ENCODE measurements at places on chromosomes 5 and 9. TPM values are rescaled to one million over a fixed set of nuclear protein-coding genes. Genes with fewer than 3 reads are reported as not detected.

Gene LCN15
- 0.85 TPM for total RNA-seq

Gene PPIP5K2
- 38.9 TPM for total RNA-seq

Gene ENG
- 263 TPM for total RNA-seq

Gene RELL2
- 0.47 TPM for total RNA-seq

Gene IL13
- not detected for total RNA-seq

Gene EIF4E1B
- total RNA-seq: not detected

Gene IQGAP2
- 2.6 TPM for total RNA-seq

Gene STOM
- 166 TPM for total RNA-seq

Gene TAS2R1
- not detected for total RNA-seq

Gene CDKN2B
- 3.0 TPM for total RNA-seq

Gene NMUR2
- 0.15 TPM for total RNA-seq

Gene C5orf58
- total RNA-seq: 1.1 TPM

- no peak overlapping the region for H3K4me3 ChIP-seq
- H3K4me1 ChIP-seq: no peaks in the 10 kb centered on the region
- peaks cover 72% of the 10 kb centered on the region for H3K27me3 ChIP-seq
Observed at GRCh38 chr9:135165003-135165711, 77.7 kb downstream of the OLFM1 start.

GRCh38 chr5:179733772-179734126 is 1.1 kb downstream of the MAML1 start:
- H3K27ac ChIP-seq: peak overlapping the region; percentile 82
- H3K36me3 ChIP-seq: peaks cover 35% of the 10 kb centered on the region
- H3K4me1 ChIP-seq: peaks cover 35% of the 10 kb centered on the region
- H3K27me3 ChIP-seq: no peaks in the 10 kb centered on the region
- no peak for DNase-seq
- peak overlapping the region; percentile 73 for H3K4me3 ChIP-seq

DNA sequence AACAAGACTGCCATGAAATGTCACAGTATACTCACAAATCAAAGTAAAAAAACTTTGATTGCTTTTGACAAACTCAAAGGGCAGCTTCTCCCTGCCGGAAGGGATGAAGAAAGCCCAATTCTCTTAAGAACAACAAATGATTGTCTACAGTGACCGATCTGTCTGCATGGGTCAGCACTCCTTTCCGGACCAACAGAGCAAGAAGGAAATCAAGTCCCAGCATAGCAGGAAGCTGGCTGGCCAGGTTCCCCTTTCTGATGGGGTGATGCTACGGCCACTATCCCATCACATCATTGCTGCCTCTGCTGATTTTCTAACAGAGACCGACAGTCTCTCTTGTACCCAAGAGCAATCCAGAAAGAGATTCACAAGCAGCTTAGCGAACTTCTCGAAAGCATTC is 692 bp downstream of the C1QTNF3 start:
- H3K4me3 ChIP-seq: no peak overlapping the region
- H3K4me1 ChIP-seq: peaks cover 14% of the 10 kb centered on the region
- H3K36me3 ChIP-seq: no peaks in the 10 kb centered on the region
- H3K27me3 ChIP-seq: no peaks in the 10 kb centered on the region
- DNase-seq: peak; percentile 16
- no peak overlapping the region for H3K27ac ChIP-seq

DNA sequence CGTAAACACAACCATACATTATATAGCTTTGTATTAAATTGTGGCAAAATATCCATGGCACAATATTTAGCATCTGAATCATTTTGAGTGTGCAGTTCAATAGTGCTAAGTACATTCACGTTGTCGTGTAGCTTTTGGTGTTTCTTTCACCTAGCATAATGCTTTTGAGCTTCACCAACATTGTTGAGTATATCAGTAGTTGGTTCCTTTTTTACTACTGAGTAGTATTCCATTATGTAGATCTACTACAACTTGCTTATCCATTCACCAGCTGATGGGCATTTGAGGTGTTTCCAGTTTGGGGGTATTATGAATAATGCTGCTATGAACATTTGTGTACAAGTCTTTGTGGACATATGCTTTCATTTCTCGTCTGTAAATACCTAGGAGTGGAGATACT is 27.3 kb upstream of the CTNNAL1 start:
- H3K27ac ChIP-seq: no peak overlapping the region
- H3K4me3 ChIP-seq: no peak overlapping the region
- no peak for DNase-seq
- H3K4me1 ChIP-seq: peaks cover 11% of the 10 kb centered on the region

GRCh38 chr5:4575608-4576007 is 564.5 kb upstream of the ADAMTS16 start:
- H3K27ac ChIP-seq: no peak overlapping the region
- no peaks in the 10 kb centered on the region for H3K27me3 ChIP-seq
- DNase-seq: no peak
- no peaks in the 10 kb centered on the region for H3K36me3 ChIP-seq

DNA sequence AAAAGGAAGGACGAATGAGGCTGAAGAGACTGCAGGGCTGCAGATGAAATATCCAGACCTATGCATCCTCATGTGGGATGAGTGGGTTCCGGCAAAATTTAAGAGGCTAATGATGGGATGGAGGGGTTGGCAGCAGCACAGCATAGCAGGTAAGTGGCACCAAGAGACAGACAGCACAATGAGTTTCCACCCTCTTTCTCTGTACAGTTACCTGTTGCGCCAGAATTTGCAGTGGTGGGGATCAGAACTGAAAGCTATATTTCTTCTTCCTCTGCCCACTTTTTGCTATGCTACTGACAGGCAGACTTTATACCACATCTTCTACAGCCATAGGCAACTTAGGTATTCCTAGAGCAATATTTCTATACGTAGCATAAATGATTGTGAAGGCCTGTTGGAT is 227.0 kb downstream of the EPB41L4A start:
- no peaks in the 10 kb centered on the region for H3K27me3 ChIP-seq
- no peaks in the 10 kb centered on the region for H3K4me1 ChIP-seq
- H3K36me3 ChIP-seq: peaks cover 3% of the 10 kb centered on the region
- no peak for DNase-seq
- H3K27ac ChIP-seq: no peak overlapping the region

- H3K4me1 ChIP-seq: peaks cover 66% of the 10 kb centered on the region
- H3K27me3 ChIP-seq: no peaks in the 10 kb centered on the region
- no peaks in the 10 kb centered on the region for H3K36me3 ChIP-seq
- H3K4me3 ChIP-seq: no peak overlapping the region
- no peak overlapping the region for H3K27ac ChIP-seq
- no peak for DNase-seq
Observed at GRCh38 chr5:149757197-149757947, 27.3 kb downstream of the PPARGC1B start.

- no peak overlapping the region for H3K27ac ChIP-seq
- no peaks in the 10 kb centered on the region for H3K36me3 ChIP-seq
- no peaks in the 10 kb centered on the region for H3K27me3 ChIP-seq
- H3K4me1 ChIP-seq: no peaks in the 10 kb centered on the region
Observed at GRCh38 chr9:13395156-13395555, 115.7 kb upstream of the MPDZ start.

- no peaks in the 10 kb centered on the region for H3K36me3 ChIP-seq
- peaks cover 15% of the 10 kb centered on the region for H3K4me1 ChIP-seq
- no peak overlapping the region for H3K4me3 ChIP-seq
- DNase-seq: no peak
- no peaks in the 10 kb centered on the region for H3K27me3 ChIP-seq
Observed at GRCh38 chr5:10573487-10574145, 9.7 kb downstream of the ANKRD33B start.

GRCh38 chr9:16119261-16120230 is 566.7 kb downstream of the CCDC171 start:
- H3K27ac ChIP-seq: no peak overlapping the region
- H3K4me1 ChIP-seq: no peaks in the 10 kb centered on the region
- H3K4me3 ChIP-seq: no peak overlapping the region

DNA sequence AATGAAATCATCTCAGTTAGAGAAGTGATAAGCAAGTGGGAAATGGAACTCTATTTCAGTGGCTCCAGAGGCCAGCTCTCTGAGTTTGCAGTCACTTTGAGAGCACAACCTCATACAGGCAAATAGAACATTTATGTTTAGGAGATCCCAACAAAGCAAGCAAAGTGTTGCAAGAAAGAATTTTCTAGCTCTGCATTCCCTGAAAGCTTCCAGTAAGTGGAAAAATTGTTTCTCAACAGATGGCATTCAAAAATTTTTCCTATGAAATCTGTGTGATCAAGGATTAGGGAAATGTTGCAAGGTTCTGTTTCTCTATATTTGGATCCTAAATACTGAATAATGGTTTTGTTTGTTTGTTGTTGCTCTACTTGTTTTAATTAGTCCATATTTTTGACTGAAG is 764.2 kb upstream of the ZNF608 start:
- no peak overlapping the region for H3K27ac ChIP-seq
- no peak for DNase-seq
- H3K4me3 ChIP-seq: no peak overlapping the region
- H3K27me3 ChIP-seq: no peaks in the 10 kb centered on the region

DNA sequence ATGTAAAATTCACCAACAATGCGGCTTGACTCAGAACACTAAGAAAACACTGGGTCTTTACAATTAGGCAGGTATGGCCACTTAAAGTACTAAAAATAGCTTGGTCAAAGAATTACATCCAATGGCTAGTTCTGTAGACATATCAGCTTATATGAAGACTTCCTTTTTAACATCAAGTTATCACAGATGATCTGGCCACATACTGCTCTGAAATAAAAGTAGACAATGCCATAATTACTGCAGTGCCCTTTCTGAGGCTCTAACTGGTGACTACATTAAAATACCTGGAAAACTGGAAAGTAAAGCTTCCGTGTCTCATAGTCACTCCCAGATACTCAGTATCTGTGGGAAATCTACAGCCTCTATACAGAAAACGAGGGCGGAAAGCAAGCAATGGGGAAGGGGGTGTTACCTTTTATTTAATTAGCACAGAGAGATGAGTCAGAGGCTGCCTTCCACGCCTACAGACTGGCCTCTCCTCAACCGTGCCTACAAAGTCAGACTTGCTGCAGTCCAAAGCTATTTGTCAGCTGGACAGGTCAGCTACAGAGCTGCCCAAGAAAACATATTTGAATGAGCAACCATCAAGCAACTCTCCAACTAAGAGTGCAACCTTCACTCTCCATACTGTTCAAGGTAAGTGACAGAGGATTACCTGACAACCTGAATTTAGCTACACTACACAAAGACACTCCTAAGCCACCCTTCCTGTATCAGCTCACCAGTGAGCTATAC is 8.7 kb downstream of the SERINC5 start:
- H3K4me3 ChIP-seq: no peak overlapping the region
- peak overlapping the region; percentile 61 for H3K27ac ChIP-seq
- H3K4me1 ChIP-seq: peaks cover 49% of the 10 kb centered on the region
- DNase-seq: peak; percentile 52
- no peaks in the 10 kb centered on the region for H3K27me3 ChIP-seq

DNA sequence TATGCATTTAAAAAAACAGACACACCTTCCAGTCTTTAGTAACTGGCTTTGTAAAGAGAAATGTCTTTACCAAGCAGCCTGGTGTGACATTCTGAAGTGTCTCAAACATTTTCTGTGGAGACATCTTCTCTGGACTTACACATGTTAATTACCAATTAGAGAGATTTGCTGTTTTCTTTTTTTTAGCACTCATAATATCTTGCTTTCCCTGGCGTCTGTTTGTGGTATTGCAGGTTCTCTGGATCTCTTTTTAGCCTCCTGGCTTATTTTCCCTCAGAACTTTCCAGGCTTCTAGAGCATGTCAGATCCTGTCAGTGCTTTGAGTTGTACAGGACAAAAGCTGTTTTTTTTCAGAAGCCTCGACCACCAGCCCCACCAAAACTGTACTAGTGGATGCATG is 92.5 kb downstream of the MSX2 start:
- H3K36me3 ChIP-seq: no peaks in the 10 kb centered on the region
- DNase-seq: no peak
- H3K27me3 ChIP-seq: no peaks in the 10 kb centered on the region

DNA sequence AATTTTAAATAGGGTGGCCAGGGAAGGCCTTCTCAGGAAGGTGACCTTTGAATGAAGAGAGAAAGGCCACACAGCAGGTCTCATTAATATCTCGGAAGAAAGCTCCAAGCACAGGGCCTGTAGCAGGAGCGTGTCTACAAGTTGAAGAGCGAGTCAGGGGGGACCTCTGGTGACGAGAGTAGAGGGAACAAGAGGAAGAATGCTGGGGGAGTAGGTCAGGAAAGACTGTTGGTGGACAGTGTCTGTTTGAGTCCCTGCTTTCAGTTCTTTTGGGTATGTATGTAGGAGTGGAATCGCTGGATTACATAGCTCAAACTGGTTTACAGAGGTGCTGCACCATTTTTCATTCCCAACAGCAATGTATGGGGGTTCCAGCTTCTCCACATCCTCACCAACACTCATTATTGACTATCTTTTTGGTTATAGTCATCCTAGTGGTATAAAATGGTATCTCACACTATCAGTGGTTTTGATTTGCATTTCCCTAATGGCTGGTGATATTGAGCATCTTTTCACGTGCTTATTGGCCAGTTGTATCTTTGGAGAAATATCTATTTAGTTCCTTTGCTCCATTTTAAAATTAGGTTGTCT is 55.8 kb downstream of the NUP214 start:
- no peaks in the 10 kb centered on the region for H3K27me3 ChIP-seq
- peaks cover 11% of the 10 kb centered on the region for H3K36me3 ChIP-seq
- H3K27ac ChIP-seq: peak overlapping the region; percentile 26
- peaks cover 19% of the 10 kb centered on the region for H3K4me1 ChIP-seq
- H3K4me3 ChIP-seq: no peak overlapping the region
- no peak for DNase-seq

- no peak for DNase-seq
- no peak overlapping the region for H3K4me3 ChIP-seq
- no peak overlapping the region for H3K27ac ChIP-seq
Observed at GRCh38 chr5:5132693-5133295, 7.3 kb upstream of the ADAMTS16 start.

DNA sequence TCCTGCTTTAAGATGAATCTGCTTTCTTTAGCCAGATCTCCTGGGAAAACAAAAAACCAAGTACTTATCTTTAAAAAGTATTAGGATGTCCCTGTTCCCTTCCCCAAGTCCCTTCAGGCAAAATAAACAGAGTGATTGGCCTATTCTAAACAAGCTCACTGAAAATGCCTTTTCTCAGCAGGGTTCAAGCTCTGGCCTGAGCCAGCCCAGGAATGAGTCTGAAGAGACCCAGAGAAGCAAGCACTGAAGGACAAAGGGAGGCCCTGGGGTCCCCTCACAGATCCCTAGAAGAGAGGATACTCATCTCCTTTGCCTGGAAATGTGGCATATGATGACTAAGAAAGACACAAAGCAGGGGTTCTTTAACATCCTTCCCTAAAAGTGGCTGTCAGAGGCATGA is 66.8 kb upstream of the MAP1B start:
- H3K4me3 ChIP-seq: no peak overlapping the region
- no peaks in the 10 kb centered on the region for H3K27me3 ChIP-seq
- peak overlapping the region; percentile 36 for H3K27ac ChIP-seq
- no peaks in the 10 kb centered on the region for H3K4me1 ChIP-seq

All from heart right ventricle (tissue), 16 donors.